ENCODE measurements at places on chromosomes 5 and 9.

DNA sequence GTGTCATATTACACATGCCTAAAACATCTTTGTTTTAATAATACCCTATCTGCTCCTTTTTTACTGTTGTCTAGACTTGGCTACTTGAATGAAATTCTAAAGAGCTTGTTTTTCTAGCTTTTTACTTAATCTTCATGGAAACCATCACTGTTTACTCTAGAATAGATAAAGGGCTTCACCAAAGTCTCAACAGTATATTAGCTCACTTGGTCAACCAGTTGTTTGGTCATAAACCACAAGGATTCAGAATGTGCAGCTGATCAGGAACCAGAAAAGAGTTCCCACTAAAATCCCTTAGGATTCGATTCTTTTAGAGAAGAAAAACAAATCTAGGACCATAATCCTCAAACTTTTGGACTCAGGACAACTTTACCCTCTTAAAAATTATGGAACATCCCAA is 38.0 kb downstream of the CDO1 start:
- DNase-seq = no peak

- no peak for DNase-seq
These were observed 41.7 kb downstream of the TMEM161B start for GRCh38 chr5:88226881-88227450.

DNA sequence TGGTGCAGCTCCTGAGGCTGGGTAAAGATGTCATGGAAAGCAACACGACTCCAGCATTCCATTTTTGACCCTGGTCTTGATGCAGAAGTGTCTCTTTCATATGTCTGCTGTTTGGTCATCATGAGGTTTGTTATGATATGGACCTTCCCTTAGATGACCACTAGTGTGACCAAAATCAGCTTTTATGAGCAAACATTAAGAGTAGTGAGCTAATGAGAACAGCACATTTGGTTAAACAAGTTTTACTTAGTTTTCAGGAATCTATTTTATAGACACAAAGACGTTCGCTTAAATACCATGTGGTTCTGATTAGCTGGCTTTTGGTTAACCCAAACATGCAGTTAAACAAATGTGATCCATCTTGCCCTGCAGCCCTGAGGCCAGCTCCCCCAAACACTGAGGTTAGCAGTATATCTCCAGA is 56.7 kb upstream of the ACTBL2 start:
- peak; percentile 42 for DNase-seq

- no peak for DNase-seq
These were observed 47.8 kb downstream of the PLK2 start for GRCh38 chr5:58412081-58412480.

DNA sequence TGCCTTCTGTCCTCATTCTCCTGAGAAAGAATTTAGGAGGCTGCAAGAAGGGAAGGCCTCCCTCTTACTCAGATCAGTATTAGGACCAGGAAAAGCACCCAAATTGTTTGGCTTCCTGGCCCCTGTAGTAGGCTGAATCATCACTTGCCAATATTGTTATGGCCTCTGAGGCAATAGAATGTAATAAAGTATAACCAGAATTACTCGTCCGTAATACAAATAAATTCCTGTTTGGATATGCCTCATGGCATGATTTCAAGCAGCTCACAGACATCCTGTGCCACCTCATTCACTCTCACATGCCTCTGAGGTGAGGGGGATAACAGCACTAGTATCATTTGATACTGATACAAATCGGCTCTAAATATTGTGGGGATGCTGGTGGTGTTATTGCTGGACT is 427.3 kb downstream of the ISL1 start:
- no peak for DNase-seq

DNA sequence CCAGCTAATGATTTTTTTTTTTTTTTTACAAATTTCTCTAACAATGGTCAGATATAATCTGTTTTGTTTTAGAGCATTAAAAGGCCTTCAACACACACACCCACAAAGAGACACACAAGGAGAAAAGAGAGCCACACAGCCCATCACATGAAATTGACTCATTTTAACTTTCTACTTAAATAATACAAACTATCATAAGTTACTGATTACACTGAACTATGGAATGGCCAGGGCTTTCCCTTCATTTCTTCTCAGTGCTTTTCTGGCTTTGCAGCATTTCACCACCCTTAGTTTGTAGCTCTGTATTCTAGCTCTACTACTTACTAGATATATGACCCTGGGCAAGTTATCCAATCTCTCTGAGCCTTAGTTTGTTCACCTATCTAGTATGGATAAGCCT is 13.2 kb downstream of the REEP5 start:
- no peak for DNase-seq

DNA sequence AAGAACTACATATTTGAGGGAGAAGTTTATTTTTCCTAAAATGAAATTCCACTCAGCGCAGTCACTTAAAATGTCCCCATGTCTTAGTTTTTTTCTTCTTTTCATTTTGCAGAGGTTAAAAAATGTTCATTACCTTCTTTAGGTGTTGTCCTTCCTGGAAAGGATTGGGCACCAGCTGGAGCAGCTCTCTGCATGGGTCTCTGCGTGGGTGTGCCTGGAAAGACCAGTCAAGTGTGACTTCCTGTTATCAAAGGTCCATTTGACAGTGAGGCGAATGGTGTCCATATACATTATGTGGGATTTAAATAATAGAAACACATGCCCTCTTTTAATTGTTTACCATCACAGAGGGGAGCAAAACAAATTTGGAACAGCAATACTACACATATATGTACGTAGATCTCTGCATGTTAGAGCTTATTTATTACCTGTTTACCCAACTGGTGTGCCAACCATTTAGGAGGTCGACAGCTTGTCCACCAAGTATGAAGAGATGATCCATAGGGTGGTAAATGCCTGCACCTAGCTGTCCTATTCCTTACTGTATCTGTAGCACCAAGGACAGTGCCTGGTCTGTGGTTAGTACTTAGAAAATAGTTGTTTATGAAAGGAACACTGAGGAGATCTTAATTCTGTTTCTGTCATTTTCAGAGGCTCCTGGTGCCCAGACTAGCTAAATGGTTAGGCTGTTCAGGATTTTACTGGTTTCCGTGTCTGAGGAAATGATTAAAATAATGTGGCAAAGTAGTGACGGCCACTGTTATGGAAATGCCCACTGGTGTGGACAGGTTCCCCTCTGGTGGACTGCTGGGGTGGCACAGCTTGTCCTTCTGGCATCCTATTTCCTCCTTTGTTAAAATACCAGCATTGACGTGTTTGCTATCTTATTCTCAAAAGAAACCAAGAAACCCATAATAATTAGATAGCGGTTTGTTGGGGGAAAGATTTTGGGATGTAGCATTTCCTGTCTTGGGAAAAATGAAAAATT is 200.4 kb downstream of the MAST4 start:
- DNase-seq = peak; percentile 7

GRCh38 chr9:16516891-16517290 is 353.6 kb downstream of the BNC2 start:
- DNase-seq = peak; percentile 68

DNA sequence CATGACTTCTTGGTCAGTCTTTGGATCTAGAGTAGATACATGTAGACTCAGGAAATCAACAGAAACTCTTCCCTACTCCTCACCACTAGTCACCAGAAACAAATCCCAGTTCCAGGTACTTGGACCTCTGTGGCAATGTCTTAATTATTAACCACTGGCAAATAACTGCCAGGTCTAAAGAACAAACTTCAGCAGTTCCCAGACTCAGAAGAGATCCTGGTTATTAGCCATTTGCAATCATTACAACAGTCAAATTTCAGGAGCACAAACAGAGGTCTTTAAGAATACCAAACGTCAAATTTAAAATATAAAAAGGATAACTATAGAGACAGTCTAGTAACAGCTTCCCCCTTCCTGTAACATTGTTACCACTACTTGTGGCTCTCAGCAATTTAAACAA is 10.2 kb downstream of the DIAPH1 start:
- no peak for DNase-seq

DNA sequence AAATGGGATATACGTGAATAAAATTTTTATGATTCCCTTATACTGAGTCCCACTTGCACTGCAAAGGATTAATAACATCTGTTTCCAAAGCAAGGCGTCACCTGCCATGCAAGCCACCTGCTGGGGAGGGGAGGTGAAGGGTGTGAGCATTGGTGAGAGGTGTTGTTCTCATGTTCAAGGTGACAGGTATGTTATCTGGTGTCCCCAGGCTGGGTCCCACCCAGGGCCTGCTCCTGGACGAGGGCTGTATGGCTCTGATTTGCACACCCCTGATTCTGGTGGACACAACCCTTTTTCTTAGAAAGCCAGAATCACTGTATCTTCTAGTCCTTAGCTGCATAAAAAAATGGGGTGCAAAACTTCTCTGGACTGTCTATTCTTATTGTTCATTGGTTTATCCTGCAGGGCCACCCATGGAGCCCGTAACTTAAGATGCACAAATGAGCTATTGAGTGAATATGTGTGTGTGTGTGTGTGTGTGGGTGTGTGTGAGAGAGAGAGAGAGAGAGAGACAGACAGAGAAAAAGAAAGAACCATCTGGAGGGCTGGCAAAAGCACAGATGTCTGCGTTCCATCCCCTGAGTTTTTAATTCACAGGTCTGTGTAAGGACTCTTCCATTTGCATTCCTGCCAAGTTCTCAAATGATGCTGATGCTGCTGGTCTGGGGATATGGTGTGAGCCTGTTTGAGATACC is 53.7 kb downstream of the SYK start:
- DNase-seq = no peak

GRCh38 chr5:55415071-55415470 is 107.3 kb downstream of the MTREX start:
- no peak for DNase-seq

- DNase-seq = no peak
These were observed 14.1 kb downstream of the TRIM32 start for GRCh38 chr9:116700882-116701865.

GRCh38 chr5:68545636-68546295 is 330.2 kb downstream of the PIK3R1 start:
- DNase-seq = no peak

DNA sequence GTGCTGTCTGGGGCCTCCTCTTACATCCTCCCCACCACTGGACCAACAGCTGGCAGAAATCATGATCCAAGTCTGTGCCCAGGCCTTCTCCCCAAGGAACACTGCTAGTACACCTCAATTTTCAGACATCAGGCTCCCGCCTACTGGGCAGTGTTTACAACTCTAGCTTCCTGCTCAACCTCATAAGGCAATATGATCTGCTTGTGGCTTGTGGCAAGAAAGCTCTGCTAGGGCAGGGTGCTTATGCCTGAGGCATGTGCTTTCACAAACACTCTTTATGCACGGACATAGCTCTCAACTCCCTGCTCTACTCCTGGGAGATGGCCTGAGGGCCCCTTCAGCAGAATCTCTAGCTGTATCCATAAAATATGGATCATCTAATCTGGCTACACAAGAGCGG is 32.5 kb downstream of the SH3TC2 start:
- peak; percentile 79 for DNase-seq

GRCh38 chr5:119829341-119829740 is 200.0 kb downstream of the FAM170A start:
- no peak for DNase-seq

DNA sequence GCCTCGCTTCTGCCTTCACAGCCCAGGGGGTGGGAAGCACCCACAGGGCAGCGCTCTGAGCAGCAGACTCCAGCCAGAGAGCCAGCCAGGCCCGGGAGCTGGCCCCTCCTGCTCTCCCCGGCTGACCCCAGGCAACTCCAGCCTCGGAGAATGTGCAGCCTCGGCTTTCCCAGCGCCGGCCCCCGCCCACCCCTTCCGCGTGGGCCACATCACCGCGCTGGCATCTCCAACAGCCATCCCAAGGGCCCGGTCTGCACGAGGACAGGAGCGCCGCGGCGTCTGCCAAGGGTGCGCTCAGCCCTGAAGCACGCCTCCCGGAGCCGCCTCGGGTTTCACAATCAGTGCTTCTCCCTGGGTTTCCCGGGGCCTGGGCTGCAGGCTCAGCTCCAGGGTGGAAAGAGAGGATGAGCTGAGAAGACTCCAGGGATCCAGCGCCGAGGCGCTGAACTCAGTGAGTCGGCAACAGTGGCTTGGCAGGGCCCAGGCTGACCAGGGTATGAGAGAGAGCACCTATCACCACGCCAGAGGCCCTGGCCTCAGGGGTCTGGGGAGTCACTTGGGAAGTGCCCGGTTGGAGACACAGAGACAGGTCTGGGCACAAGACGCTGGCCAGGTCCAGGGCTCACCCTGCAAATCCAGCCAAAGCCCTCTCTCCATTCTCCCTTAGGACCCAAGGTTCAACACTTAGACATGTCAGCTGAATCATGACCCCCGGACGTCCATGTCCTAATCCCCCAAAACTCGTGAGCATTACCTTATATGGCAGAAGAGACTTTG is 79.6 kb downstream of the ADAMTS2 start:
- DNase-seq = peak; percentile 96

GRCh38 chr5:43729846-43730478 is 127.0 kb downstream of the NNT start:
- peak; percentile 47 for DNase-seq

DNA sequence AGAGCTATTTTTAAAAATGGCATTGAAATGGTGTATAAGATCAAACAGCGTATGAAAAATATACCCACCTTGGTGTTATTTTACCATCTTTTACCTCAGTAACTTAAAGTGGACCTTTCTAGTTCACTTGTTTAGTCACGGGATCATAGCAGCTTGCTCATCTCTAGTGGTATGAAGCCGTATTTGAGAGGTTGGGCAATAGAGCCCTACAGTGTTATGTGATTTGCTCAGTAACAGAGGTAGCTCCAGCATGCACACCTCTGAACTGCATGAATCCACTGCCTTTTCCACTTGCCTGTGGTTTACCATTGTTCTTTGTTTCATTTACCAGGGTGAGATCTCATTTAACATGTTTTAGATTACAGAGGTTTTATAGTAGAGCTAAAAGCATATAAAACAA is 134.4 kb downstream of the ATG10 start:
- DNase-seq = no peak

DNA sequence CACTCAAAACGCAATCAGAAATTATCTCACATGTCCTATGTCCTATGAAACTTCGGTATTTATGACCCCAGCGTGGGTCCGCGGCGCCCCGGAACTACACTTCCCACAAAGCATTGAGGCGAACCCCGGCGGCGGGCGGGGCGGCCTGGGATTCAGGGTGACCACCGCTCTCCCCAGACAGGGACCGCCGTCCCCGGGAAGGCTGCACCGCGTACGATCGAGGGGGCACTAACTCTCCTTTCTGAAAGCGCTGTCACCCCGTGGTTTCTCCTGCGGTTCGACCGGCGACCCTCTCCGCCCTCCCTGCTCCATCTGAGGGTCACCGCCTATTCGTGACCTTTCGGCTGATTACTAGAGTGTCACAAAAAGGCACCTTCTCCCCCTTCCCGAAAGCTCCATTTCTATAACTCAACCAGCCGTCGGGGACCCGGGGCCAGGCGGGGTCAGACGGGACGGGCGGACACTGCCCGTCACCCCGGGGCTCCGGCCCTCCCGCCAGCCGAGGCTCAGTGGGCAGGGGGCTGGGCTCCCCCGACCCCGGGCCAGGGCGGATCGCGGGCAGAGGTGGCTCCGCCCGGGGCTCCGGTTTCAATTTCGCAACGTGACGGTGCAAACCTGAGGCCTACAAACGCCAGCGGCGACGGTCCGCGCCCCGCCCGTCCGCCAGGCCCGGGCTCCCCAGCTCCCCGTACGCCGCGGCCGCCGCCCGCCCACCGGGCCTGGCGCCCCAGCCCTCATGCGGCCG is 1.3 kb downstream of the ECPAS start:
- DNase-seq = peak; percentile 63
